ENCODE measurements at places on chromosomes 5 and 9. TPM values are rescaled to one million over a fixed set of nuclear protein-coding genes. Genes with fewer than 3 reads are reported as not detected.
A peak's percentile ranks its signal among the peaks of the same experiment; 100 is the strongest.

DNA sequence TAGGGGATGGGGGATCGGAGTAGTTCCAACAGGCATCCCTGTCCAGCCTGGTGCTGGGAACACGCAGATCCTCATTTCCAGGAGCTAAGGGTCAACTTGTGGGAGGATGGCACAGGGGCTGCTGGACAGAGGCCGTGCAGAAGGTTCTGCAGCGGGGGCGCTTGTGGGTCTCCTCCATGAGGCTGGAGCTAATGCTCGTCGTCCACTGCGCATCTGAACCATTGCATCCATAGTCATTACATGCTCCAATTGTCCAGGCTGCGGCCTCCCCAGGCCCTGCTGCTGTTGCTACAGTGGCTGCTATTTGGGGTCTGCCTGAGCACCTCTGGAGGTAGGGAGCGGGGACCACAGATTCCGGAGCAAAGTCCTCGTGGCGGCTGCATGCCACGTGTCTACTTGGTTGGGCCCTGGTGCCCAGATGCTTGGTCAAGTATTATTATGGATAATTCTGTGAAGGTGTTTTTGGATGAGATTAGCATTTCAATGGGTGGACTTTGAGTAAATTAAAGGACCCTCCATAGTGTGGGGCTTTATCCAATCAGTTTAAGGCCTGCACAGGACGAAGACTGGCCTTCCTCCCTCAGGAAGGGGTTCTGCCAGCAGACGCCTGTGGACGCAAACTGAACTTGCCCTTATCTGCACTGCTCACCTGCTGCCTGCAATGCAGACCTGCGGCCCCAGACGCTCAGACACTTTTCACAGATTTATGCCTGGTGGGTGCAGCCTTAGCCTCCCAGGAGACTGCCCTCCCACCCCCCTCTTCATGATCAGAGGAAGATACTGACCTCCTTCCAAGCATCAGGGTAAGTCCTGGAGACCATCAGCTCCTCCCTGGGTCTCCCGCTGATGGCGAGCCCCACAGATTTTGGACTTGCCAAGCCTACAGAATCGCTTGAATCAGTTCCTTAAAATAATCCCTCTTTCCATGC is 127.5 kb upstream of the IRX4 start:
- H3K36me3 ChIP-seq = no peaks in the 10 kb centered on the region
- no peak for DNase-seq
- no peak overlapping the region for H3K27ac ChIP-seq
- H3K27me3 ChIP-seq = peaks cover 3% of the 10 kb centered on the region
- H3K4me3 ChIP-seq = no peak overlapping the region

DNA sequence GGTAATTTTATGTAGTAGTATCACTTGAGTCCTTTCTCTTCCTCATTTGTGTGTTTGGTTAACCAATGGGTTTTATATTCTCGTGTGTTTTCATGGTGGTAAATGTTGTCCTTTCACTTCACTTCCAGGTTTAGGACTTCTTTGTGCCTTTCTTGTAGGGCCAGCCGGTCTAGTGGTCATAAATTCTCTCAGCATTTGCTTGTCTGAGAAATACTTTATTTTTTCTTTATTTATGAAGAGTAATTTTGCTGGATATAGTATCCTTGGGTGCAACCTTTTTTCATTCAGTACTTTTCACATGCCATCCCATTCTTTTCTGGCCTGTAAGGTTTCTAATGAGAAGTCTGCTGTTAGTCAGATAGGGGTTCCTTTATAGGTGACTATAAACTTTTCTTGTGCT is 107.1 kb downstream of the GNA14 start:
- no peaks in the 10 kb centered on the region for H3K4me1 ChIP-seq
- no peak for DNase-seq
- no peak overlapping the region for H3K4me3 ChIP-seq

GRCh38 chr9:85899388-85899787 is 41.6 kb upstream of the NAA35 start:
- H3K27ac ChIP-seq = no peak overlapping the region

DNA sequence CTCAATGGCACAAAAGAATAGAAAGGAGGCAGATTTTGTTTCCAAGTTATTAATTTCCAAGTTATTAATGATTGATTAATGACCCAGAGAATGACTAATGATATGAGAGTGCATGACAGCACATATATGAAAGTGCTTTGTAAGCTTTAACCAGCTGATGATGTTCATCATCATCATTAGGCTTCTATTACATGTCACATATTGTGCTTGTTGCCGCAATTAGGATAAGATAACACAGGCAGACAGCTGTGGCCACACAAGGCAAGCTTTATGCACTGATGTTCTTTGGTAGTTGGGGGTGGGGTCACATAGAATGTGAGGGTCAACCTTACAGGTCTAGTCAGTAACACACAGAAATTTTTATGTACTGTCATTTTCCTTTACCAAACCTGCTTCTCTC is 219.7 kb downstream of the TRPM3 start:
- H3K36me3 ChIP-seq = no peaks in the 10 kb centered on the region
- no peak overlapping the region for H3K4me3 ChIP-seq
- no peak for DNase-seq

DNA sequence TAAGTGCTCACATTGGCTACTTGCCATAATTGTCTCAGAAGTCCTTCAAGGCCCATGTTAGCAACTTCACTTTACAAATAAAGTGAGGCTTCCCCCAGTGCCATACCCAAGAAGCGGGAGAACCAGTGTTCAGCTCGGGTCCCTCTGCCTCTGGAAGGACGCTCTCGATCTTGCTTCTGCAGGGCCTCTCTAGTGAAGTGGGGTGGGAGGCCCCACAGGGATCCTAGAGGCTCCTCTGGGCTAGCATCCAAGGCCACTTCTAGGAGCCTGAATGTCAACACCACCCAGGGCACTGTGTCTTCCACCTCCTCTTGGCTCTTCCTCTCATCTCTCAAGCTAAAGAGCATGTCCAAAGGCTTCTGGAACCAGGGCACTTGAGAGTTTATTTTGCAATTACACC is 282.5 kb downstream of the GADD45G start:
- peaks cover 7% of the 10 kb centered on the region for H3K27me3 ChIP-seq
- DNase-seq = peak; percentile 16
- no peaks in the 10 kb centered on the region for H3K4me1 ChIP-seq
- no peaks in the 10 kb centered on the region for H3K36me3 ChIP-seq
- no peak overlapping the region for H3K4me3 ChIP-seq
- H3K27ac ChIP-seq = no peak overlapping the region

The SHISAL2B gene
- total RNA-seq = not detected

DNA sequence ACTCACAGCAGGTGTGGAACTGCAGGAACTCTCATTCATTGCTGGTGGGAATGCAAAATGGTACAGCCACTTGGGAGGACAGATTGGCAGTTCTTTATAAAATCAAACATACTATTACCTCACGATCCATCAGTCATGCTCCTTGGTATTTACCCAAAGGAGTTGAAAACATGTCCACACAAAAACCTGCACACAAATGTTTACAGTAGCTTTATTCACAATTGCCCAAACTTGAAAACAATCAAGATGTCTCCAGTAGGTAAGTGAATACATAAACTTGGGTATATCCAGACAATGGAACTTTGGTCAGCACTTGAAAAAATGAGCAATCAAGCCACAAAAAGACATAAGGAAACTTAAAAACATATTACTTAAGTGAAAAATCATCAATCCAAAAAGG is 215.5 kb downstream of the IRX1 start:
- H3K4me3 ChIP-seq = no peak overlapping the region
- H3K27ac ChIP-seq = no peak overlapping the region
- no peak for DNase-seq
- no peaks in the 10 kb centered on the region for H3K4me1 ChIP-seq
- no peaks in the 10 kb centered on the region for H3K27me3 ChIP-seq

GRCh38 chr5:136132087-136132486 is 558 bp upstream of the SMAD5 start:
- DNase-seq = no peak
- H3K4me3 ChIP-seq = peak overlapping the region; percentile 82
- H3K36me3 ChIP-seq = no peaks in the 10 kb centered on the region

DNA sequence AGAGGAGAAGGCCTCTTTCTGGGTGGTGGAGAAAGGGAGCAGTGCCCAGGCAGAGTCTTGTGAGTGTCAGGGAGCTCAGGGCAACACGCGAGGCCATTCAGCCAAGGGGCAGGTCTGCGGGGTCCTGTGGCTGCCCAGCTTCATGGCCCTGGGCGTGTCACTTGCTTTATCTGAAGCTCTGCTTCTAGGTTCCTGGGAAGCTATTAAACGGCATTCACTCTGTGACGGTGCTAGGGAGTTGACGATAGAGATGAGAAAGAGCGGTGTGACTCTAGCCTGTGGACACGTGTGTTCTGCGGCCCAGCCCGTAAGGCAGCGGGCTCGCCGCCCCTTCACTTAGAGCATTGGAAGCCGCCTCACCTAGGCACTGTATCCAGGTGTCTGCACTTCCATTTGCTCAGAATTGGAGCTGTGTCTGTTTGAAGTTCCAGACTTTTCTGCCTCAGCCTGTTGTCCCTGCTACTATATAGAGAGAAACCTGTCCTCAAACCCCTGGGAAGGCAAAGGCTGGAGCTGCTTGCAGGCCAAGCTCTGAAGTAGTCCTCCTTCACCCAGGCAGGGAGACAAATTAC is 88.3 kb downstream of the PHF2 start:
- H3K4me1 ChIP-seq = no peaks in the 10 kb centered on the region
- DNase-seq = no peak
- no peak overlapping the region for H3K4me3 ChIP-seq
- no peak overlapping the region for H3K27ac ChIP-seq

DNA sequence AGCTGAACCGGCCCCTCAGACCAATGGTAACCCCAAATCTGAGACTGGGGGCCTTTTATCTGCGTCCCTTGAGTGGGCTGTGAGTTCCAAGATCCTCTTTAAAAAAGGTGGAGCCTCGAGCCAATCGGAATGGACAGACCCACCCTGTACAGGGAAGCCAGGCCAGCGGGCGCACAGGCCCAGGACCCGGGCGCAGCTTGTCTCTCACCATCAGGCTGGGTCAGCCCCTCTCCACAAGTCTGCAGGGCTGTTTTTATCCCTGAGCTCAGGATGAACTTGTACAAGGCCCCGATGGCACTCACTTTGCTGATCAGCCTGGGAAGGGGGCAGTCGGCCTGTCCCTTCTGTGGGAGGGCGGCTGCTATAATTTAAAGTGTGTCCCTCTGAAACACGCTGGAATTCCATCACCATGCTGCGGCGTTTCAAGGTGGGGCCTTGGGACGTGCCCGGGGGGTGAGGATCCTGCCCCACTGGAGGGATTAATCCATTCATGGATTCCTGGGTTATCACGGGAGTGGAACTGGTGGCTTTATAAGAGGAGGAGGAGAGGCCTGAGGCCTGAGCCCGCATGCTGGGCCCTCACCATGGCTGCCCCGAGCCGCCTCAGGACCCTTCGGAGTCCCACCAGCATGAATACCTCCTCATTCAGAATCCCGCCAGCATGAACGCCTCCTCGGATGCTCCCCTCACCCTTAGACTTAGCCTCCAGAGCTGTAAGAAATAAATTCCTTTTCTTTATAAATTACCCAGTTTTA is 14.1 kb downstream of the EXD3 start:
- peaks cover 27% of the 10 kb centered on the region for H3K4me1 ChIP-seq
- H3K27me3 ChIP-seq = no peaks in the 10 kb centered on the region
- no peak overlapping the region for H3K27ac ChIP-seq
- no peaks in the 10 kb centered on the region for H3K36me3 ChIP-seq
- no peak for DNase-seq

DNA sequence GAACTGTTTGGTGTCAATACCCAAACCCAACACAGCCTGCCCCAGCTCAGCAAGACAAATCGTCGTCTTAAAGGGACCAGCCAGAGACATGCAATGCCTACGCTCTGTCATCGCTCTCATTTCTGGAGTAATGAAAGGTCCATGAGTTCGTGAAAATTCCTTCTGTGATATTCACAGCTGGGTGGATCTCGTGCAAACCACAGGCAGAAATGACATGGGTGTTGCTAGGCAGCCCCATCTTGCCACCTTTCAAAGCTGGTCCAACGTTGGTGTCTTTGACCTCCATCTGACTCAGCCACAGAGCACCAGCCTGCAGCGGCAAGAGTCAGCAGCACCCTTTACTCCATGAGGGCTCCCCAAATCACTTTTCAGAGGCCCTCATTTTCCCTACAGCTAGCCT is 215.3 kb downstream of the SLIT3 start:
- H3K4me3 ChIP-seq = no peak overlapping the region
- H3K27me3 ChIP-seq = no peaks in the 10 kb centered on the region
- DNase-seq = no peak
- H3K4me1 ChIP-seq = no peaks in the 10 kb centered on the region
- no peaks in the 10 kb centered on the region for H3K36me3 ChIP-seq

- no peaks in the 10 kb centered on the region for H3K4me1 ChIP-seq
- H3K36me3 ChIP-seq = no peaks in the 10 kb centered on the region
- no peak for DNase-seq
- no peak overlapping the region for H3K27ac ChIP-seq
- H3K27me3 ChIP-seq = no peaks in the 10 kb centered on the region
Measured at GRCh38 chr5:169289520-169289919, 11.4 kb downstream of the SLIT3 start.

DNA sequence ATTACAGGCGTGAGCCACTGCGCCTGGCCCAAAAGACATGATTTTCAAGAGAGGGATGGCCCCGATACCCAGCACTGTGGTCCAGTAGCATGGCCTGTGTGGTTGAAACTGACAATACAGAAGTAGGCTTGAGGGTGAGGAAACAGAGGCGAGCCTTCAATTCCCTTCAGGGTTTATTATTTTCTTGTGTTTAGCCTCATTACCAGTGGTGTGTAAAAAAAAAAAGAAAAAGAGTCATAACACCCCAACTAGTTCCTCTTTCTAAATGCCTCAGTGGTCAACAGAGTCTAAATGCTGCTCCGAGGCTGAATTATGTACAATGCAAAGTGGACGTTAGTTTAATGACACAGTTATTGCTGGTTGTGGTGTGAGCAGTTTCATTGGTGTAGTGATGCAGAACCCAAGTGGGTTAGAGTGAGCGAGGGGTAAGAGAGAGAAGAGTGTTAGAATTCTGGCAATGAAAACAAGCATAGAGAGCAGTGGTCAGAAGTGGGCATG is 58.8 kb downstream of the SNX30 start:
- no peaks in the 10 kb centered on the region for H3K4me1 ChIP-seq
- no peak for DNase-seq
- H3K36me3 ChIP-seq = peaks cover 2% of the 10 kb centered on the region
- no peaks in the 10 kb centered on the region for H3K27me3 ChIP-seq
- H3K4me3 ChIP-seq = no peak overlapping the region
- no peak overlapping the region for H3K27ac ChIP-seq

GRCh38 chr5:116035123-116035522 is 2.9 kb downstream of the ARL14EPL start:
- peaks cover 12% of the 10 kb centered on the region for H3K27me3 ChIP-seq
- no peak for DNase-seq
- no peaks in the 10 kb centered on the region for H3K36me3 ChIP-seq
- no peak overlapping the region for H3K4me3 ChIP-seq
- peaks cover 32% of the 10 kb centered on the region for H3K4me1 ChIP-seq

The GLDC gene
- 0.34 TPM for total RNA-seq

- no peaks in the 10 kb centered on the region for H3K4me1 ChIP-seq
- H3K36me3 ChIP-seq = no peaks in the 10 kb centered on the region
- H3K4me3 ChIP-seq = no peak overlapping the region
- DNase-seq = no peak
- H3K27ac ChIP-seq = no peak overlapping the region
Measured at GRCh38 chr9:75914883-75915452, 24.5 kb downstream of the PCSK5 start.

GRCh38 chr5:180007582-180007981 is 64.0 kb downstream of the RNF130 start:
- H3K36me3 ChIP-seq = peaks cover 2% of the 10 kb centered on the region
- no peak for DNase-seq
- no peaks in the 10 kb centered on the region for H3K27me3 ChIP-seq

- H3K4me1 ChIP-seq = peaks cover 32% of the 10 kb centered on the region
- H3K27me3 ChIP-seq = no peaks in the 10 kb centered on the region
- DNase-seq = no peak
- peaks cover 2% of the 10 kb centered on the region for H3K36me3 ChIP-seq
- no peak overlapping the region for H3K4me3 ChIP-seq
Measured at GRCh38 chr9:99019510-99020331, 76.0 kb downstream of the COL15A1 start.
